Right ventricle myocardium superior (tissue), 1 donor: ENCODE measurements at places on chromosomes 12 and 14. TPM values are rescaled to one million over a fixed set of nuclear protein-coding genes. Genes with fewer than 3 reads are reported as not detected.

DNA sequence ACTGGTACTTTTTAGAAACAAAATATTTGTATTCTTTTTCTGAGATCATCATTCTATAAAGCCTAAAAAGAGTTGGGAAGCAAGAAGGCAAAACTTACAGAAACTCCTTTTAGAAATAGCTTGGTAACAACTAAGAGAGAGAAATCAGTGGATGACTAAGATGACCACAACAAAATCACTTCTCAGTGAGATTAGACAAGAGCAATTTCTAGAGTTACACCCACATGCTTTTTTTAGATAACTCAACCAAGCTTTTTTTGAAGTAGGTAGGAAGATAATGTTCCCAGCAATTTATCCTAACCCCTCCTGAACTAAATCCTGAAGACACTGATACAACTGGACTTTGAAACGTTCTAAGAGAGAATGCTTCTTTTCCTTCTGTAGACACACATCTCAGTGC, 576.4 kb downstream of the SLC6A15 start:
- no peak for DNase-seq

- no peak for DNase-seq
These were observed 27.3 kb upstream of the STRAP start for GRCh38 chr12:15854916-15855315.

GRCh38 chr14:98724734-98725133, 547.3 kb downstream of the BCL11B start:
- DNase-seq, result no peak

GRCh38 chr12:21169878-21170472, 39.0 kb downstream of the SLCO1B1 start:
- no peak for DNase-seq

GRCh38 chr12:114668151-114668885, 15.7 kb downstream of the TBX3 start:
- peak; percentile 80 for DNase-seq

GRCh38 chr12:105455261-105455660, 124.8 kb downstream of the C12orf75 start:
- DNase-seq, result no peak

DNA sequence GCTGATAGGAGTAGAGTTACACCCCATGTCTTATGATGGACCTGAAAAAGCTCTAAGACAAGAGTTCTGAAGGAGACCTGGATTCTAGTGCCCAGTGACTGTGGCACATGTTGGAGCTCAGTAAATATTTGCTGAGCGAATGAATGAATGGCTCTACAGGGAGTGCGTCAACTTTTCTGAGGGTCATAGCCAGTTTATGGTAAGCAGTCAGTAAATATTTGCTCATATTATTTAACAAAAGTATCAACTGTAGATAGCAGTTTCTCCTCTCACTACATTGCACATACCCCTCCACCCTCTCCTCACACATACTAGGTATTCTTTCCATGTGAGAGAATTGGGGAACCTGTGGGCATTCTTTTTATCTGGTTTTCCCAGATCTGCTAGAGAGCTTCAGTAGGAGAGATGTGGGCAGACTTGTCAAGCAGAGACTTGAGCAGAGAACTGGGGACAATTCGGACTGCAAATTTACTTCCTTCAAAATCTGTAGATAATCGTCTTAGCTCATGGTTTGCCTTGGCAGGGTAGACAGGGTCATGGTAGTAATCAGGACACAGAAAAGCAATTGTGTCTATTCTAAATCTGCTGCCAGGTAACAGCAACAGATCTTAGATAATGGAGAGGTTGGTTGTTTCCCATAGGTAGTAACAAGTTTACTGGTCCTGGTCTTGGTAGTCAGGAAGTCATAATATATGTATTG, 5.7 kb downstream of the SLC4A8 start:
- no peak for DNase-seq

DNA sequence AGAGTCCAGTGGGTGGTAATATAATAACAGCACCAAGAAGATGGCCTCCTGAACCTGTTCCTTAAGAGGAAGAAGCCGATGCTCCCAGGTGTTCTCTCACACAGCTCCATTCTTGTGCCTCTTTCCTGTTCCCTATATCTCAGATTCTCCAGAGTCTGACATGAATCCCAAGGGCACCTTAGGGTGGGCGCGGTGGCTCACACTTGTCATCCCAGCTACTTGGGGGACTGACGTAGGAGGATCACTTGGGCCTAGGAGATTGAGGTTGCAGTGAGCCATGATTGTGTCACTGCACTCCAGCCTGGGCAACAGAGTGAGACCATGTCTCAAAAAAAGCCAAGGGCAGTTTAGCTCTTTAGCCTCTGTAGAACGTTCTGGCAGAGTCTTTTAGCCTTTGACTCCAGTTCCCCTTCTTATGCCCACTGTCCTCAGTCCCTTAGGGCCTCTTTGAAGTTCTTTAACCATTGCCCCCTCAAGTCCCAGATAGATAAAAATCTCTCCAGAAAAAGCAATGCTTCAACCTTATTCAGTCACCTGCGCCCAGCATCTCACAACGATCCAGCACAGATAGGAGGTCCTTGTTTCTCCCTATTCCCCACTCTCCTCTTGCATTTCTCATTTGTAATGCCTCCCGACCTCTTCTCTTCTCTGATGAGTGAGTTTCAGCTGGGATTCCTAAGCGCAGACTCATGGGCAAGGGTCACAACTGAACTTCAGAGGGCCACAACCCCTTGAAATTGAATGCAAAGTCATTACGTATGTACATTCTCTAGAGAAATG, 4.7 kb downstream of the CCDC184 start:
- no peak for DNase-seq

GRCh38 chr12:3135522-3136461, 58.6 kb downstream of the TSPAN9 start:
- no peak for DNase-seq

The GPRC5D gene
- total RNA-seq, result not detected

The IL26 gene
- total RNA-seq, result not detected

- DNase-seq, result no peak
These were observed 270.5 kb downstream of the TTC6 start for GRCh38 chr14:37865719-37866549.

DNA sequence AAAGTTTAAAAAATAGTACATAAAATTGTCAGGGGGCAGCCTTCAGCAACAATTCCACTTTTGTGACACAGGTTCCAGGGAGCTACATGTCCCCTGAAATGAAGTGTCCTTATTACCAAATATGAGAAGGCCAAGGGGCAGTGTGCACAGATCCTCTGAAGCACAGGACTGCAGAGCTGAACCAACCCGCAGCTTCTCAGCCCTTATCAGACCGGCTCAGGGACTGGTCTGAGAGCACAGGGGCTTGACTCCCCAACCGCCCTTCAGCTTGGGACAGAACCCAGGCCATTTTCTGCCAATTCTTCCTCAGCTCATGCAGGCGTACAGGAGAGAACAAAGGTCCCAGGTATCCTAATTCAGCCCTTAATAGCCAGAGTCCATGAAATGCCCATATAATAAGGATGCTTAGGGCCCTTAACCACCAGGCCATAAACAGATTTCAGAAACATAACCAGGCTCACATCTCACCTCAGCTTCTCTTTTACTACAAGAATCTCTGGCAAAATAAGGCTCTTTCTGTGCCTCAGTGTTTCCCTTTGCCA, 221.3 kb downstream of the ANO2 start:
- no peak for DNase-seq

GRCh38 chr14:28751467-28752058, 15.0 kb upstream of the FOXG1 start:
- no peak for DNase-seq

- DNase-seq, result no peak
These were observed 1006.7 kb downstream of the DIO2 start for GRCh38 chr14:79204591-79204990.

DNA sequence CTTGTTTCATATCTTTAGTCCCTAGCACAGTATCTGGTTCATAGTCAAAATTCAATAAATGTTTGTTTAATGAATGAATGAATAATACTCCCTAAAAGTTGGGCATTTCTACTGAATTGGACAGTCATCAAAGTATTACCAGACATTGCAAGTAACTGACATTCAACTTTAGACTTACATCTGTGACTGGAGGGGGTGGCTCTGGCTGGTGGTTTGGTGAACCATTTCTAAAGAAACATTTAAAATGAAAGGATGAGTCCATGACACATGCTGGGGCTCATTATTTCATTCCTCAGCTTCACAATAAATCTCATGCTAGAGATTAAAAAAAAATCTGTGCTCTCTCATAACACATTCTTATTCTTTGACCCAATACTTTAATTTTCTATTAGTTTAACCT, 20.6 kb upstream of the CSRNP2 start:
- DNase-seq, result no peak

DNA sequence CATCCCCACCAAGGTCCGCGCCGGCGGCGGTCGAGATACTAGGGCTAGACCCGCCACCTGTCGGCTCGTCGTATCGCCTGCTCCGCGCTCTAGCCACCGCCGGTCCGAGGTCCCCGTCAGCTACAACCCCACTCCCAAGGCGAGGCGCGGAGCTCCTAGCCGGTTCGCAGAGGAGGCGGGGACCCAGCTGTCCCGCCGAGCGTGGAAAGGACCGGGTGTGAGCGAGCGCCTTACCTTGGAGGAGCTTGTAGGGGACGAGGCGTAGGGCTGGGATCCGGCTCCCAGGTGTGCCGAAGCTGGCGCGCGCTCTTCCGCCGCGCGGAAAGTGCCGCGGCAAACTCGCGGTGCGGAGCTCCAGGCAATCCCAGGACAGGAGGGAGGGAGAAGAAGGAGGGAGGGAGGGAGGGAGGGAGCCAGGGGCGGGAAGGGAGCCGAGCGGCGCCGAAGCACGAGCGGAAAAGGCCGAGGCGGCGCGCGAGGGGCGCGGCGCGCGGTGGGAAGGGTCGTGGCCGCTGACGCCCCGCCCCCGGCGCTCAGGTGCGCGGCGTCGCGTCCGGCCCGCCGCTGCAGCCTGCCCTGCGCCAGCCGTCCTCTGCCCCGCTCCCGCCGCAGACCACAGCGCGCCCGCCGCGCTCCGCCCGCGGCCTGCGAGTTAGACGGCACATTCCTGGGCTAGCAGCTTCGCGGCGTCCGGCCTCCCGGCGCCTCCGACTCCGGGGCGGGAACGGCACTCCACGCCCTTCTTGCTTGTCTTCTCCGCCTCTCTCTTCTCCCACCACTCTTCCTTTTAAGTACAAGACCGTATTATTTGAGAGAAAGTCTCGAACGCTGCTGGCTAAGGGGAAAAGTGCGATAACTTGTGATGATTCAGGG, at the start of gene PAWR:
PAWR (minus strand) TSS at position 327 of the 873 bp plus-strand sequence. CDS start 720 bp downstream, outside the sequence.
- peak; percentile 61 for DNase-seq

The KCNMB4 gene
- total RNA-seq, result 1.2 TPM

DNA sequence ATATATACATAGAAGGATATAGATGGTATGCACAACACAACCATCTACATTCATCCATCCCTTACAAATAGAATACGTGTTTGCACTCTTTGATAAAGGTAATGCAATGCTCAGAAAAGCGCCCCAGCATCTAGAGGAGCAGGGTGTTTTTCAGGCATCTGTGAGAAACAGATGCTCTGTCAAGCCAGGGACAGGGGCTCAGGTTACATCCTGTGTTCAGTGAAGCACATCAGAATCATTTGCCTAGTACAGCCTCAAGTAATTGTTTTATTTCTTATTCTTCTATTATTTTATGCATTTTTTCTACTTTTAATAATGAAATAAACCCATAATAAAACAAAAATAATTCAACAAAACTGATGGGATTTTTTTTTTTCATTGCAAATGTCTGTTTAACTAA, 50.5 kb upstream of the HIF1A start:
- no peak for DNase-seq

- no peak for DNase-seq
These were observed 11.3 kb downstream of the ASB8 start for GRCh38 chr12:48145981-48146380.

DNA sequence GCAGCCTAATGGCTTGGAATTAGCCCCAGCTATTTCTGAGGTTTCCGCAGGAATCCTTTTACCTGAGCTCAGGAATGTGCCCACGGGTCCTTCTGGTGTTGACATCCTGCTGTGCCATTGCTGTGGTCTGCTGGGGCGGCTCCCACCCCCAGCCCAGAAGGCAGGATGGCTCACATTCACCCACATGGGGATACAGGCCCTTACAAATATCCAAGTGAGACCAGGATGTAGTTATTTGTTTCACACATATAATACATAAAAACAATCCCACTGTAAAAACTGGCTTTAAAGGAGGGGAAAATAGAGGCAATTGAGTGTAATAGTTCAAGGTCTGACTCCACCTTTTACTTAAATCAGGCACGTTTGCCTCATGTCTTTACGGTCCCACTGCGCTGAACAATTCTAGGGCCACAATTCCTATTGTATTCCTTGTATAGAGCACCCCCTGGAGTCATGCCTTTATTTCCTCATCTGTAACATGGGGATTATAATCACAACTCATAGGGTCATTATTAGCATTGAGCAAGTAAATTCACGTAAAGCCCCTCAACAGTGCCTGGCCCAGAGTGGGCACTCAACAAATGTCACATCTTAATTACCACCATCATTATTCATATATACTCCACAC, 57.2 kb upstream of the FICD start:
- no peak for DNase-seq

- no peak for DNase-seq
These were observed 57.9 kb upstream of the DCN start for GRCh38 chr12:91240386-91241095.

The DHRS2 gene
- total RNA-seq, result not detected

DNA sequence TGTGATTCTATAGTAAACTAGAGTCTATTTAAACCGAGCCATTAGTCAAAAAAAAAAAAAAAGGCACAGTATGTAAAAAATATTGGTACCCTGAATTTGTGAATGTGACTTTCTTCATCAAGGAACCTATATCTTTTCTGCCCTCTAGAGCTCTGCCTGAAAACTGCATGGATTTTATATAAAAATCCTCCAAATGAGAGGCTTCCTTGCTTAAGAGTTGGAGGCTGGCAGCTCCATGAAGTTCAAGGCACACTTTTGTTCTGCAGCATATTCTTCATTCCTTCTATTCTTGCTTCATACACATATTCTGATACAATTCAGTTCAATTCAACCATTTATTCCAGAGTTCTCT, 23.1 kb upstream of the NKX2-8 start:
- no peak for DNase-seq

DNA sequence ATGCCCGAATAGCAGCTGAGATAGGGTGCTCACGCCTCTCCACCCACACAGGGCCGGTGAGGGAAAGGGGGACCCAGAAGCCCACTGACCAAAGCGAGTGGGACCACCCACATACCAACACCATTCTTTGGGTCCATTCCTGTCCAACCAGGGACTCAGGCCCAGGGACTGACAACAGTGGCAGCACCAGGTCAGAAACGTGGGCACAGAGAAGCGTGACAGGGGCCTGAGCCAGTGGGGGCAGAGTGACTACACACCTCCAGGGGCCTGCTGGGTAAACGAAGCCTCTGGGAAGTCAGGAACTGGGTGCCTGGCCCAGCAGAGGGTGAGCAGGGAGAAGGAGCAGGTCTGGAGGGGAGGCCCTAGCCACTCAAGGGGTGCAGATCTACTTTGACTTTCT, 13.7 kb downstream of the SPRYD3 start:
- no peak for DNase-seq

- no peak for DNase-seq
These were observed 245.9 kb downstream of the CACNA1C start for GRCh38 chr12:2298556-2299200.

GRCh38 chr12:10466311-10466710, 13.1 kb upstream of the KLRC1 start:
- no peak for DNase-seq

GRCh38 chr12:91586015-91586414, 403.4 kb upstream of the DCN start:
- DNase-seq, result no peak
